ENCODE measurements at places on chromosomes 13 and 19. TPM values are rescaled to one million over a fixed set of nuclear protein-coding genes. Genes with fewer than 3 reads are reported as not detected.

Gene PSG1
- total RNA-seq = not detected

Gene NKPD1
- 0.73 TPM for total RNA-seq

Gene PNMA8A
- total RNA-seq = not detected

Gene FFAR2
- 0.41 TPM for total RNA-seq

Gene NRTN
- 1.5 TPM for total RNA-seq

Gene RASAL3
- total RNA-seq = 92.8 TPM

Gene EFNA2
- total RNA-seq = not detected

Gene THSD8
- total RNA-seq = not detected

Gene SAMD4B
- total RNA-seq = 66.9 TPM

Gene PSG7
- not detected for total RNA-seq

GRCh38 chr13:56396318-56396717 lies 744.4 kb upstream of the PRR20A start:
- no peak for DNase-seq

GRCh38 chr19:47794526-47794925 lies 9.8 kb downstream of the TPRX1 start:
- no peak for DNase-seq

- no peak for DNase-seq
Measured at GRCh38 chr13:88707646-88708045, 1036.5 kb downstream of the SLITRK5 start.

- DNase-seq = peak; percentile 49
Measured at GRCh38 chr19:14507704-14508542, 10.3 kb downstream of the DNAJB1 start.

GRCh38 chr13:114092468-114092867 lies 40.0 kb downstream of the RASA3 start:
- no peak for DNase-seq

DNA sequence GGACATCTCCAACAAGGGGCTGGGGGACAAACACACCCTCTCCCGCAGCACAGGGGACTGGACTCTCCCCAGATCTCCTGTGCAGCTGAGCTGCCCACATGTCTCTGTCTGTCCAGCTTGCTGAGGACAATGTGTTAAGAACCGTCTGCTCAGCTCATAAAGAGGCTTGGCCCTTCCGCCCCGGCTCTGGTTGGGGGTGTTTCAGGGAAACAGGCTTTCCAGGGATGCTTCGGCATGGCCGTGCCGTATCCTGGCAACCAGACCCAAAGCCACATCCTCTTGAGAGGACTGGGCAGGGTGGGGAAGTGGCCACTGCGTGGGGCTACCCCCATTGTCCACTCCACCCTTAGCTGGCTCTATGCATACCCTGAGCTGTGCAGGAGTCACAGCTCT lies 41.1 kb upstream of the CHST8 start:
- DNase-seq = no peak

- no peak for DNase-seq
Measured at GRCh38 chr19:42469311-42470235, 26.8 kb upstream of the CXCL17 start.

DNA sequence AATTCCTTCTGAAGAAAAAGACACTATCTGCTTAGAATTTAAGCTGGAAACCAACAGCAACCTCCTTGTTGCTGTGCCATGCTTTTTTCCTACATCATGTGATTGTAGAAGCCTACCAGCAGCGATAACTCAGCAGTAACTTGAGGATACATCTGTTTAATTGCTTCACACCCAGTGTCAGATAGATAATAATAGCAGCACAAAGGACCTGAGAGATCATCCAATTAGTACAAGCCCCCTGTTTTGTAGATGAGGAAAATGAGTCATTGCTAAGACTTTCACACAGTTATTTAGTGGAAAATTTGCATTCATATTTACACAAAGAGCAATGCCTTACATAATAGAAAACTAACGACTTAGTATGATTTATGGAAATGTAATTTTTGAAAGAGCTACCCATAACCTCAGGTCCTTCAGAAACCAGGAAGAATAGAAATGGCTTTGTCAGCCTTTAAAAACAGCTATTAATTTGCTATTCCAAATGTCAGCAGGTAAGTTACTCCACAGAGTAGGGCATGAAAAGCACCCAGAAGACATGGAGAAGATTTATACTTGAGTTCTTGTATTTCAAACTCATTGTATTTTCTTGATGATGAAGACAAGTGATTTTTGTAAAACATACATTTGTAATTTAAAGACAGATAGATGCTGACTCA lies 93.7 kb upstream of the SGCG start:
- no peak for DNase-seq

- DNase-seq = no peak
Measured at GRCh38 chr13:57418067-57418677, 213.4 kb upstream of the PCDH17 start.

- no peak for DNase-seq
Measured at GRCh38 chr13:102933122-102933521, 87.3 kb downstream of the ERCC5 start.

All from CD4-positive, alpha-beta T cell (primary cell).